Amniotic stem cell (primary cell): ENCODE measurements at places on chromosomes 2 and 18.

GRCh38 chr2:120937686-120938044 lies 202.0 kb downstream of the GLI2 start:
- no peak for DNase-seq

DNA sequence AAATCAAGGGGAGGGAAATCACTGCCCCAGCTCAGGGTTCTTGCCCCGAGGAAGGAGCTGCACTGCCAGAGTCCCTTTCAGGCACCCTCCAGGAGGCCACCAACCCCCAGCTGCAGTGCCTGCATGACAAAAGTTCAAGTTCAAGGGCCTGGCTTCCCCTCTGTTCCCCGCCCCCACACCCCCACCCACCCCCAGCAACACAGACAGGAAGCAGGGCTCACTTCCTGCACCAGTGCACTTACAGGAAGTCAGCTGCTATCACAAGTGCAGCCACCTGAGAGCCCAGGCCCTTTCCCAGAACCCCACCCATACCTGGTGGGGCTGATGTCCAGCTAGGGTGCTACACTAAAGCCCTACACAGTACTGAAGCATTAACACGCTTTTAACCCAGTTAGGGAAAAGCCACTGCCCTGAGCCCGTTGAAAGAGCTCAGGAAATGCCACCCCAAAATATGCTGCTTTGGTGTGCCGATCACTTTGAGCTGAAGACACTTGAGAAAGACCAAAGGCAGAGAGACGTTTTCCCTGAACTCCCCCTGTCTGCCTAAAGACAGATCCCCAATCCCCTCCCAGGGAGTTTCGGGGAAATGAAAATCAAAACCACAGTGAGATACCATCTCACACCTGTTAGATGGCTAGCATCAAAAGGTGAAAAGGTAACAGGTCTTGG lies 109.9 kb upstream of the CAB39 start:
- DNase-seq, result no peak

DNA sequence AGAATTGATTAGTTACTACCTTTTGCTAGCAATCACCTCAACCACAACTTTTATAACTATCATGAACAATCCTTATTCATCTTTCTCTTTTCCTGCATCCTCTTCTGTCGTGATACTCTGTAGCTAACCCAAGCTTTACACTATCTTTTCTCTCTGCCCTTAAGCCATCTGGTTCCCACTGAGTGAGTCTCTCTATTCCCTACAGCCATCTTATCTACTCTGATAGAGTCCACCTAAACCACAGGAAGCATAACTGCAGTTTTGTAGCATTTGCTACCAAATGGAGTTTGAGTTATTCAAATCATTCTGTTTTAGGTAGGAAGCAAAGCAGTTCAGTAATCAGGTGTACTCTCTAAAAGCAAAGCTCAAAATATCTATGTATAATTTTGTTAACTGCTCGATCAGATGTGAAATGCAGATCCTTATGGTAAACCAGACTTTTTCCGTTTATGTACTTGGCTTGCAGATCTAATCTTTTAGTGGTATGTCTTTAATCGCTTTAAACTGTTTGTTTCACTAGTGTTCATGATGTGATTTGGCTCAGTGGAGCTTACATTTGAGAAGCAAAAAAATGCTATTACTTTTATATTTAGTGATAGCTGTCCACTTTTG lies 91.0 kb downstream of the CSRNP3 start:
- no peak for DNase-seq

DNA sequence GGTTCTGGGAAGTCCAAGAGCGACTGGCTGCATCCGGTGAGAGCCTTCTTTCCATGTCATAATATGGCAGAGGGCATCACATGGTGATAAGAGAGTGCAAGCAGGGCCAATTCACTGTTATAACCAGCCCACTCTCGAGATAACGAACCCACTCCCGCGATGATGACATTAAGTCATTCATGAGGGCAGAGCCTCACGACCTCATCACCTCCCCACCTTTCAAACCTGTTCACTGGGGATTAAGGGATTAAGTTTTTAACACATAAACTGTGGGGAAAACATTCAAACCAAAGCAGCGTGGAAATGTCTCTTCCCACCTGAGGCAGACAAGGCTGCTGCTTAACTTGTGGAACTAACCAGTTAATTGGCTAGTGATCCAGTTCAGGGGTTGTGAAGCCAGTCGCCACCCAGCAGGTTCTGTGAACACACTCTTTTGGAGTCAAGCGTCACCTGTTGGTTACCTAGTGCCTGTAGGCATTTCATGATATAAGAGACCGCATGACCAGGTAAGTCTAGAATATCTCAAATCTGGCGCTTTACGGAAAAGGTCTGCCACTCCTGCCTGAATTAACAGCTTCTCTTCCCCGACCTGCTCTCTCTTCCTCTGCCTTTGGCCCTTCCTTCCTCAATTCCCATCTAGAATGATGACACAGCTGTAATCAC lies 54.3 kb downstream of the EDAR start:
- no peak for DNase-seq

DNA sequence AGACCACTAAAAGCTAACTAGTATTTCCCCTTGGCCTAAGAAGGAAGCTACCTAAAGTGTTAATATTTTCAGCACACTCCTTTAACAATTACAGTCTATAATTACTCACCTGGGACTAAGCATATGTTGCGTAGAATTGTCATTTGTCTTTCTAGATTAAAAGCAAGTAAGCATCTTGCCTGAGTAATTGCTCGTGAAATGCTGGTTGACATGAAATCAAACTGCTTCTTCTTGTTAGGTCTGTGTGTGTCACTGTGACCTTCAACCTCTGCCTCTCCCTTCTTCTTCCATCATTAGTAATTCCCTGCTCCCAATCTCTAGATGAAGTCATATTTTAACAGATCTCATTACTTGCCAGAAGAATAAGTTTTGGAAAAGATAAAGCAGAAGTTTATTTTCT lies 212.2 kb downstream of the XIRP2 start:
- DNase-seq, result no peak

DNA sequence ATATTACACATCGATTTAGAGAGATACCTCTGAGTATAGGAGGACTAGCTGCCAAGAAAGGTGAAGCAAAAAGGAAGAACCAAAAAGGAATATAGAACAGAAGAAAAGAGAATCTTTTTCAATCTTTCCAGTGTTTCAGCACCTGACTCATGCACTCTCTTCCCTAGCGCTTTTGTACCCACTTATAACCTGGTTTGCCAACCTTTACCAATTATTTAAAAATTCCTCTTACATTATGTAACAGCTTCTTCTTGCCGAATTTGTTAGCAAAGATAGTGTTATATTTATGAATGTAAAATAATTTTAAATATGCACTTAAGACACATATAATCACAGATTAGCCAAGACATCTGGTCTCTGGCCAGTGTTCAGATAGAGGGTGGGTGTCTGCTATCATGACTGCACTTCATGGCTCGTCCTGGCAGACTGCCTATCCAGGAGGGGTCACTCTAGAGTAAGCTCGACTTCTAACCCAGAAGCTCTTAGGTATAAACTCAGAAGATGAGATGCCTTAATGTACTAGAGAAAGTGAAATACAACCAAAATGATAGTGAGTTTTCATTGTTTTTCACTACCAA lies 122.9 kb downstream of the ATAD2B start:
- no peak for DNase-seq
